ENCODE measurements at places on chromosomes 1 and 21.

GRCh38 chr21:36223451-36223850 is 66.8 kb downstream of the DOP1B start:
- no peak for DNase-seq

DNA sequence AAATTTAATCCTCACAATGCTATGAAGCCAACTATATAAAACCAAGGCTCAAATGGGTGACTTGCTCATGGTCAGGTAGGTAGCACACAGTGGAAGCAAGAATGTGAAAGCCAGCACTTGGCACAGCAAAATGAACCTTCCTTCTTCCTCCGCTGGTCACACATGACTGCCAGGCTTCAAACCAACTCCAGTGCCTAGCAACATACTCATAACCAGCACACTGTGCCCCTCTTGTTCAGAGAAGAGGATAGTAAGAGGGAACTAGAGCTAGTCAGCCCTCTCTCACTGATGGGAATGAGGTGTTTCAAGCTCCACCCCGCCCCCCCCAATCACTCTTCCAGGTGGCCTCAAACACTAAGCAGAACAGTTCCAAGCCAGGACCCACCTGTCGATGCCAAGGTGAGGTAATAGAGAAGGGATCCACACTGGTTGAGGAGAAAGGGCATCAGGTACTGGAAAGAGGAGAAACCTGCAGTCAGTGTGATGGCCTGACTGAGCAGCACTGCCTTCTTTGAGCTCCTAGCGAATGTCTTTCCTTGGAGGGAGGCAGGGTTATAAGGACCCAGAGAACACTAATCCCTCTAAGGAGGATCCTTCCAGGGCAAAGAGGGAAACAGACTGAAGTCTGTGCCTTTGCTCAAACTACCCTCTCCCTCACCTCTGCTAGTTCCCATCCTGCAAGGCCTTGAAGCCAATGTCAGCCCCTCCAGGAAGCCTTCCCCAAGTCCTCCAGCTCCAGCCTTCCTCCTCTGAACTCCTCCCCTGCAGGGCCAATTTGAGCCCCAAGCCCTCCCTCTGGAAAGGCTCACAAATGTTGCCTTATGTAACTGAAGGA is 1.2 kb downstream of the TMEM234 start:
- no peak for DNase-seq

DNA sequence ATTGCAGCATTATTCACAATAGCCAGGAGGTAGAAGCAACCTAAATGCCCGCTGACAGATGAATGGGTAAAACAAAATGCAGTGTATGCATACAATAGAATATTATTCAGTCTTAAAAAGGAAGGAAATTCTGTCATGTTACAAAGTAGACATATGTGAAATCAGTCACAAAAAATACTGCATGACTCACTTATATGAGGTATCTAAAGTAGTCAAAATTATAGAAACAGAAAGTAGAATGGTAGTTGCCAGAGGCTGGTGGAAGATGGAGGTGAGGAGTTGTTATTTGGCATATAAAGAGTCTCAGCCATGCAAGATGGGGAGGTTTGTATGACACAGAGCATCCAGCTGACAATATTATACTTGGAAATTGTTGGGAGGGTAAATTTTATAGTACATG is 43.0 kb upstream of the EGLN1 start:
- no peak for DNase-seq

DNA sequence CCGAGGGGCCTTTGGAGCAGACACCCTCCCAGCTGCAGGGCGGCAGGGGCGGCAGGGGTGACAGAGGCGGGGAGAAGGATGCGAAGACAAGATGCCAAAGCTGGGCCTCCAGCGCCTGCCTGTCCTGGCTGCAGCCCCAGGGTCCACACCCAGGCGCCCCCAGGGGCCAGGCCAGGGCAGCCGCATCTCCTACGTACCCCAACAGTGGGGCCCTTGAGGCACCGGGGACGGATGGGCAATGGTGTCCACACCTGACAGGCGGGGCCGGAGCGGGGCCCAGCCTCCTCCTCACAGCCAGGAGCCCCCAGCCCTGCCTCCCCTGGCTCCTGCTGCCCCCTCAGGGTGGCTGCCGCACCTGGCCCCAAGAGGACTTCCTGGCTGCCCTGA is 7.2 kb downstream of the B3GALT6 start:
- no peak for DNase-seq

DNA sequence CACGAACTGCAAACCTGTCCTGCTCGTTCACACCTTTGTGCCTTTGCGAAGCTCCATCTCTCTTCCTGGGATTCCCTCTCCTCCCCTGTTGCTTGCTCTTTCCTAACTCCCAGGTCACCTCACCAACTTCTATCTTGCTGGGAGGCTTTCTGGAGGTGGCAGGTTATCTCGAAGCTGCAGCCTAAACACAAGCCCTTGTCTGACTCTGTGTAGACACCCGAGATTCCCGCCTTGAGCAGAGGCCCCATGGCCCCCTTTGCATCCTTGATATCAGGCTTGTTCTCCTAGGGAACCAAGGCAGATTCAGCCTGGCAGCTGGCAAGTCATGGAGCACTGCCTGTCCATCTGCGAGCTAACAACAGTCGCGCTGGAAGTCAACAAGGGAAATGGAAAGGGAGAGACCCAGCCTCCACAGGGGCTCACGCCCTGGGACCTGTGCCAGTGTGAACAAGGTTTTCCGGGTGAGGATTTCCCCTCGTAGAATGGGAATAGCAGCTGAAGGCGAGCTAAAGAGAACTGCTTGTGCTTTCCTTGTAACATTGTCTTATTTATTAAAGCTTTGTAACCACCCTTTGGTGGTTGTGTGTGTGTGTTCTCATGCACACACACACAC is 109.5 kb upstream of the JUN start:
- no peak for DNase-seq

GRCh38 chr1:14724678-14725077 is 126.2 kb downstream of the KAZN start:
- no peak for DNase-seq

DNA sequence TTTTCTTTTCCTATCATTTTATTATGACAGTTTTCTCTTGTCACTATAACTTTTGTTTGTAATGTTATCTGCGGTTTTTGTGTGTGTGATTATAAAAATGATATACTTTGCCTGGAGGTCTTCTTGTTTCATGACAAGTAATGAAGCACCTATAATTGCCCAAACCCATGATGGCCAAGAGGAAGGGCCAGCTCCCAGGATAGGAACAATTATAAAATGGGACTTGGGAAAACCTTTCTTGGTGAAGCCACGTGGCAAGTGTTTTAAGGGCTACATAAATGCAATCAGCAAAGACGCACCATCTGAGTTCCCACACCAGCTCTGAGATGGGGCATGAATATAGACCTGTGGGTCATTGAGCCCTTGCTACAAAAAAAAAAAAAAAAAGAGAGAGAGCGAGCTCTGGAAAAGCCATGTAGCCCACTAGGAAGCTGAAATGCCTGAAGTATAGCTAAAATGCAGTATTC is 462.6 kb upstream of the RUNX1 start:
- DNase-seq = no peak

DNA sequence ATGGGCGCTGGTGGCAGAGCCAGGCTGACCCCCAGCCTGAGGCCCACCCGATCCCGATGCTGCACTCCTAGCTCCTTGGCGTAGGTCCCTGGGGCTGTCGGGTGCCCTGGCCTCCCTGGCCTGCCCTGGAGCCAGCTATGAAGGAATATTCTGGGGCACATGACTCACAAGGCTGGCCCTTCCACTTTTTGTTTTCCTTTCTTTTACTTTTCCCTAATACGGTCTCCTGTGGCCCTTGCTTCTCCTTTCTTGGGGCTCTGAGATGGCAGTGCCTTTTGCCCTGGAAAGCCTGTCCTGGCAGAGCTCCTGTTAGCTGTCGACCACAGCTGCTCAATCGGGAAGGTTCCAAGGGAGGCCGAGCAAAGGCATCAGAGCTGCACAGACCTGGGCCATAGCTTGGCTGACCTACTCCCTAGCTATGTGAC is 22.1 kb downstream of the ARHGEF10L start:
- DNase-seq = no peak

DNA sequence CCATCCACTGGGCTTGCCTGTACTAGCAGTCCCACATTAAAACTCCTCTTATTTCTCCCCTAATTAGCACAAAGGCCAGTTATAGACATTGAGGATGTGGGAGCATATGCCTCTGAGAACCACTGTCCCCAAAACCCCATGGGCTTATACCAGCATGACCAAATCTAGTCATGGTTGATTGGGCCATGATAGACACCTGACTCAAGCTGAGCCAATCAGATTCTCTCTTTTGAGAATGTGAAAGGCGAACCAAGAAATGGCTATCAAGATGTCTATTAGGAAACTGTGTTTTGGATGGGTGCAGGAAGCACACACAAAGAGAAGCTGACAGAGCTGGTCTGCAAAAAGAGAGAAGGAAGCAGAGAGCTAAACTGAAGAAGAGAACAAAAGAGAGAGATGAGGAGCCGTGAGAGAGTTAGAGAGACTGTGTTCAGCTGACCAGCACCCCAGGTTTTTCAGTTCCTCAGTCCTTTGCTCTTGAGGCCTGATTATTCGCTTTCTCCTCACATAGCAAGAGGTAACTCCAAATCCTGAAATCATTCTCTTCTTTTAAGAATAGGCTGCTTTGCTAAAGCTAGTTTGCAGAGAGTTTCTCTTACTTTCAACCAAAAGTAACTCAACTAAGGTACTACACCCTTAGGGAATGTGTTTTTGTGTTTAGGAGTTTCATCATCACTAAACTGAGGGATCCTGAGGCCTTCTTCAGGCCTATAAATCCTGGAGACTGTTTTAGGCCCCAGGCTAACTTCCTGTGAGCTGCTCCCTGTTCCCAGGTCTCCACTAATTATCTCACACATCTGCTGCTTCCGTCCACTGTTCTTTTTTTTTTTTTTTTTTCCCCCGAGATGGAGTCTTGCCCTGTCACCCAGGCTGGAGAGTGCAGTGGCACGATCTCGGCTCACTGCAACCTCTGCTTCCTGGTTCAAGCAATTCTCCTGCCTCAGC is 7.9 kb upstream of the TIPRL start:
- DNase-seq = no peak

- peak; percentile 69 for DNase-seq
These were observed 29.5 kb downstream of the SYT2 start for GRCh38 chr1:202680586-202681352.

DNA sequence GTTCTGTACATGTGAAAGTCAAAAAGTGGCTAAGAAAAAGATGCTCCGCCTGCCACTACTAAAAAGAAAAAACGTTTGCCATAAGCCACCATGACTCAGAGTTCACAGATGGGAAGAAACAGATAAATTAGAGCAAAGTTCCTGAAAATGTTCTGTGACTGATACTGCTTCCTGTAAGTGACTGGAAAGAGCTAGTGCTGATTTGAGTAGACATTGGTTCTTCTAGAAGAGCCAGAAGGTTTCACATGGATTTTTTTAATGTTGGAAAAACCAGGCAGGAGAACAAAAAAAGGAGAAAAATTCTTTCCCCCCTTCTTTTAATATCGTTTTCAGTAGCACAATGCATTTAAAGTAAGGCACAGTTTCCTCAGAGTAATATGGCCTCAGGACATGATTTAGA is 221.4 kb downstream of the HLX start:
- DNase-seq = no peak

DNA sequence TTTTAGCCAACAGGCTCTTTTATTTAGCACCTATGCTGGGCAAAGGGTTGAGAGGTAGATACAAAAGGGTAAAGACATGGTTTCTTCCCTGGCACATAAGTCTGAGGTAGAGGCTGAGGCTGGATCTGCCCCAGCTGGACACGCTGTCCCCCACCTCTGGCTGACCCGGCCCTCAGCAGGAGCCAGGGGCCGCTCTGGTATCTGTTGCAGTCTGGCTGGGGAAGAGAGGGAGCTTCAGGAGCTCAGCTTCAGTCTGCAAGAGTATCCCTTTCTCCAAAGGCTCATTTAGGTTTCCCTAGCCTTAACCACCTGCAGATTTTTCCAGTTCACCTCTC is 14.2 kb downstream of the BLACAT1 start:
- DNase-seq = no peak

DNA sequence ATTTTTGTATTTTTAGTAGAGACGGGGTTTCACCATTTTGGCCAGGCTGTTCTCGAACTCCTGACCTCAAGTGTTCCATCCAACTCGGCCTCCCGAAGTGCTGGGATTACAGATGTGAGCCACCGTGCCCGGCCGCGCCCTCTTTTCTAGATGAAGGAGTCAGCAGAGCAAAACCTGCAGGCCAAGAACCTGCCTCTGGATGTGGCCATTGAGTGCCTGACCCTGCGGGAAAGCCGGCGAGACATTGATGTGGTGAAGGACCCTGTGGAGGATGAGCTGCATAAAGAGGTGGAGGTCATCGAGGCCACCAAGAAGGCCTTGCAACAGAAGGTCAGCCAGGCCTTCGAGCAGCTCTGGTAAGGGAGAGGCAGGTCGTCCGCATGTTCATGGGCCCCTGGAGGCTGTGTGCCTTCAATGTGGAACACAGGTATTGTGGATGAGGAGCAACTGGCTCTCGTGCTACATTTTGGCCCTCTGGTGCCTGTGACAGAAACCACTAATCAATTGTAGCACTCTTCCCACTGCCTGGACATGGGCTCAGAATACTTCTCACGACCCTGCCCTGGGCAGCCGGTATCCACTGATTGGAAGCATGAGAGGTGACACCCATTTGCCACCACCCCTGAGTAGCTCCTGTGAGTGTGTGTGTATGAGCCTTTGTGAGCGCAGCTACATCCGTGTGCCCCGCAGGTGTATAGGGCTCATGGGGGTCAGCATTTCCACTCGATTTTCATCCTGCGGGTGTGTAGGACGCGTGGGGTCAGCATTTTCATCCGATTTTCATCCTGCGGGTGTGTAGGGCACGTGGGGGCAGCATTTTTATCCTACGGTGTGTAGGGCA is 2.0 kb downstream of the TEKT2 start:
- DNase-seq = no peak

- peak; percentile 42 for DNase-seq
These were observed 515.3 kb upstream of the NR5A2 start for GRCh38 chr1:199512037-199512710.

GRCh38 chr1:200802042-200802441 is 63.3 kb downstream of the CAMSAP2 start:
- no peak for DNase-seq

DNA sequence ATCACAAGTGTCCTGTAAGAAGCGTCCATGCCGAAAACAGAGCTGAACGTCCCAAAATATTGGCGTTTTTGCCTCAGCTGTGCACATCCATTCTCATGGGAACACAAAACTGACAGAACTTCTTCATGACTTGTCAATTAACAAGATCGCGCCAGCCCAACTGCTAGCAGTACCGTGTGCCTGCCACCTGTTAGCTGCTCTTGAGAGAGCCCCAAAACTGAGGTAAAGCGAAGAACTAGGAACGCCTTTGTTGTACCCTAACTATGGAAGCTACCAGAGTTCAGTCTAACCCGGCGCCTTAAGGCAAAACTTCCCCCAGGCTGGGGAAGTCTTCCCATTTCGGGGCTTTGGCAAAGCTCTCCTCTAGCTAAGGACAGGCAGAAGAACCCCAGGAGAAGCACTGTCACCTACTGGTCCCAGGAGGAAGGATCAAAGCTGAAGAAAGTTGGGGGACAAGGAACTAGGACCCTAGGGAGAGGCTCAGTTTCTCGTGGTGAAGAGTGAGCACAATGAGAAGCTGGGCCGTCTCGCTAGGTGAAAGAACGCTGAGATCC is 719 bp downstream of the EYA3 start:
- no peak for DNase-seq

DNA sequence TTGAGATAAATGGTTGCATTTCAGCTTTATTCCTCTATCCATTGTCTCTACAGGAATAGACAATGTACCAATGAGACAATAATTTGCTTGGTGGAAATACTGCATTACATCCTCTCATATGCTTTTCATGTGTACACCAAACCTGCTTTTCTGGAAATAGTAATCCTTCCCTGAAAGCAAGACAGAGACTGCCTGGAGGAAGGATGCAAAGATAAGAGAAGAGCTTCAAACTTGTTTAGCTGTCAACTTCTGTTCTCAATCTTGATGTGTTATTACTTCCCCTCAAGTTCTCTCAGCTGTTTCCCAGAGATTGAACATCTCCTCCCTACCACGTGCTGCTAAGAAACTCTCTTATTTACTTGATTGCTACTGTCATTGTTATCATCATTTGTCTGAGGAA is 1125.4 kb upstream of the TMPRSS15 start:
- DNase-seq = no peak

Data from H9 (cell line).